ENCODE measurements at places on chromosomes 16 and 17.

- DNase-seq: no peak
Observed at GRCh38 chr17:41326173-41327145, 10.9 kb upstream of the KRTAP17-1 start.

DNA sequence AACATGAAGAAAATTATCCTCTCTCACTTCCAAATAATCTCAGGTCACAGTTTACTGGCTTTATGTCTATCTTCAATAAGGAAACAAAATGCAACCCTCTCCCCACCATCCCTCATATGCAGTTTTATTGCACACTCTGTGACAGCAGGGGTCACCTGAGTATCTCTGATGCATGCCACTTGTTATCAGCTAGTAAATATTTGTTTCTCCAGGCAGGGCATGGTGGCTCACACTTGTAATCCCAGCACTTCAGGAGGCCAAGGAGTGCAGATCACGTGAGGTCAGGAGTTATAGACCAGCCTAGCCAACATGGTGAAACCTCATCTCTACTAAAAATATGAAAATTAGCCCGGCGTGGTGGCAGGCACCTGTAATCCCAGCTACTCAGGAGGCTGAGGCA is 61.1 kb downstream of the ADAMTS18 start:
- DNase-seq: no peak

- DNase-seq: no peak
Observed at GRCh38 chr17:33498069-33498468, 205.0 kb upstream of the ASIC2 start.

DNA sequence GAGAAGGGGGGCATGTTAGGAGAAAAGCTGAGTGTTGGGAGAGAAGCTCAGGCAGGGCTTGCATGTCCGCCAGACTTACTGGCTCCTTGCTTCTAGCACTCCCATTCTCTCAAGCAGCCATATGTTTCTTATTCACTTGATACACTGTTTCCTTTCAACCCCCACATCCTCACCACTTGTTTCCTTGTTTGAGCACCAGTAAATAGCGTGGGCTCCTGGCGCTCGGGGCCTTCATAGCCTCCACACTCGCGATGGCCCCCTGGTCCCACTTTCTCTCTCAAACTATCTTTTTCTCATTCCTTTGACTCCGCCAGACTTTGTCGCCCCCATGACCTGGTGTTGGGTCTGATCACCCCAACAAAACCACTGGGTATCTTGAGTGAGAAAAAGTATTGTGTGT is 16.6 kb downstream of the ATP5PD start:
- DNase-seq: no peak

- DNase-seq: peak; percentile 28
Observed at GRCh38 chr16:85310868-85311585, 198.8 kb upstream of the CIBAR2 start.

DNA sequence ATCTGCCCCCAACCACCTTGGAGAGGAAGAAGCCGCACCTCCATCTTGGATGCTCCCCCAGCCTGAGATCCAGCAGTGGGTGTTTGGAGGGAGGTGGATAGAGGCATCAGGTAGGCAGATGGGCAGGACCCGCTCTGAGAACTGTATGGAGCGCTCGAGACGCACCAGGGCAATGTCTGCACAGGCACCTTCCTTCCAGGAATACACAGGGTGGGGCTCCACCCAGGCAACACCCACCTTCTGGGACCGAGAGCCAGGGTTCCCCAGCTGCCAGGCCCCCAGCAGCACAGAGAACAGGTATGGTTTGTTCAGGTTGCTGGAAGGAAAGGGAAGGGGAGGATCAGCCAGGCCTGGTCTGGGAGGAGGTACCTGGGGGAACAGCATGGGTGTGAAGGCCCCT is 2.4 kb downstream of the PRSS22 start:
- no peak for DNase-seq

Data from stimulated activated CD4-positive, alpha-beta T cell treated with anti-CD3 and anti-CD28 coated beads, Interleukin-2, amount 100 ng/mL, for 4 hours (primary cell).